Stimulated activated CD4-positive, alpha-beta T cell treated with anti-CD3 and anti-CD28 coated beads, Interleukin-4, amount 100 ng/mL, for 1 hour (primary cell): ENCODE measurements at places on chromosomes 4 and X.

GRCh38 chr4:993111-994029 is at the start of gene SLC26A1:
SLC26A1 (minus strand) TSS chr4:993404; CDS start chr4:991703, 1,701 bp downstream.
- no peak for DNase-seq

DNA sequence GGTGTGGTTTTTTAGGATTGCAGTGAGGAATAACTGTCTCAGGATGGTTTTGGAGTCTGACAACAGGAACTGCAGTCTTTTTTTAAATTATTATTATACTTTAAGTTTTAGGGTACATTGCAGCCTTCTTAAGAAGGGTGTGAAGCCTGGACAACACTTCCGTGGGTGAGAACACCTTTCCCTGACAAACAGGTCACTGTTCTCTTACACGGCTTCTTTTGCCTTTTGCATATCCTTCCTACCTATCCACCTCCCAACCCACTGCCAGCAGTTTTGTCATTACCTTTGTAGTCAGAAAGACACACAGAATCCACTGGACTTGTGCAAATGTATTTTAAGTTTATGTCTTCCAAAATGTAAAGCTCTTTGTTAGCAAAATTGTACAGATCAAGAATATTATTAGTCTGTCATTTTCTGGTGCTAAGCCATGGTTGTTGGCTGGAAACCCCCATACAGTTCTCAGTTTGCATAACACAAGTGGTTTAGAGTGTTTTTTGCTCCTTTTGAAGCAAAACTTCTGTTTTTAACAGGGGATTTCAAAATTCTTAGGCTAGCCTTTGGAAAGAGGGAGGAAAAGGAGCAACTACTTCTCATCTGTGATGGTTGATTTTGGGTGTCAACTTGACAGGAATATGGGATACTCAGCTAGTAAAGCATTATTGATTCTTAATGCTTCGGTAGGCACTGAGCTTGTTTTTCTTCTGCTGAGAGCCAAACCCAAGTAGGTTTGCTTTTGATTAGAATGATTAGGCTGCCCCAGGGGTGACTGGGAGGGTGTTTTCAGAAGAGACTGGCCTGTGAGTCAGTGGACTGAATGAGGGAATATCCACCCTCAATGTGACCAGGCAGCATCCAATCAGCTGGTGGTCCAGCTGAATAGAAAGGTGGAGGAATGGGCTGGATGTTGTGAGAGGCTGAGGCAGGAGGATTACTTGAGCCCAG is 29.4 kb upstream of the KLHL2 start:
- DNase-seq: no peak

GRCh38 chr4:101356928-101357327 is 9.6 kb upstream of the PPP3CA start:
- no peak for DNase-seq

GRCh38 chrX:139766545-139766983 is 58.6 kb upstream of the MCF2 start:
- DNase-seq: peak; percentile 1

DNA sequence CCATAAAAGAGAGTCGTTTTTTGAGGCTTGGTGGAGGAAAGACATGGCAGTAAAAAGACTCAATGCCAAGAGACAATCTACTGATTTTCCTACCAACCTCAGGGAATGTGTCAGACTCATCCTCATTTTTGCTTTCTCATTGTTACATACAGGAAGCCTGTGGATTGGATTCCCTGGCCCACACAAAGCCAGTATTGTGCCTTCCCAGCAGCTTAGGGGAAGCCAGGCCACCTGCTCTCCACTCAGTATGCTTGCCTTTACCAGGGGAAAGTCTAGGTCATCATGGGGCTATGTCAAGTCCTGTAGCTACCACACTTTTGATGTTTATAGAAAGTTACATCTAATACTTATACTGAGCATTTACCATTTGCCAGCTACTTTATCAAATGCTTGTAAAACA is 11.0 kb downstream of the BMX start:
- no peak for DNase-seq

GRCh38 chr4:98951710-98952109 is 22.8 kb upstream of the EIF4E start:
- no peak for DNase-seq

GRCh38 chr4:6989331-6989923 is 53.7 kb upstream of the TADA2B start:
- no peak for DNase-seq

DNA sequence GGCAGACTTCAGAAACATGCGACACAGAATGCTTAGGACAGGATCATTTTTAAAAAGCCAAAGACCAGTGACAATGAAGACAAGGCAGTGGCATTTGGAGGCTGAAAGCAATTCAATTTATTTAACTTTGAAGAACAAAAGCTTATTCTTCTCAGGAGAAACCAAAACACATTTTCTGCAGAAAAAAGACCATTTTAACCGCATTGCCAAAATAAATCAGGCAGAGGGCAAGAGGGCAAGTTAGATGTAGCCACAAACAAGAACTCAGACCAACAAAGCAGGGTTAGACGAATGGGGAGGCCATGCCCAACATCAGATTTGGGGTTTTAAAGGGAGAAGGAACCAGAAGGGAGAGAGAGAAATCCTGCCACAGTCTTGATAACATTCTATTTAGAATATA is 58.9 kb downstream of the RELL1 start:
- no peak for DNase-seq

GRCh38 chr4:145130788-145131399 is 32.8 kb downstream of the ABCE1 start:
- DNase-seq: no peak

GRCh38 chr4:52841682-52842456 is 20.2 kb upstream of the RASL11B start:
- DNase-seq: no peak

GRCh38 chr4:55933611-55934010 is 15.1 kb upstream of the CEP135 start:
- no peak for DNase-seq

GRCh38 chr4:73676861-73677323 is 56.7 kb upstream of the RASSF6 start:
- DNase-seq: no peak

- no peak for DNase-seq
Measured at GRCh38 chr4:2082627-2083026, 23.5 kb downstream of the NAT8L start.
